ENCODE measurements at places on chromosomes 12 and 14.

DNA sequence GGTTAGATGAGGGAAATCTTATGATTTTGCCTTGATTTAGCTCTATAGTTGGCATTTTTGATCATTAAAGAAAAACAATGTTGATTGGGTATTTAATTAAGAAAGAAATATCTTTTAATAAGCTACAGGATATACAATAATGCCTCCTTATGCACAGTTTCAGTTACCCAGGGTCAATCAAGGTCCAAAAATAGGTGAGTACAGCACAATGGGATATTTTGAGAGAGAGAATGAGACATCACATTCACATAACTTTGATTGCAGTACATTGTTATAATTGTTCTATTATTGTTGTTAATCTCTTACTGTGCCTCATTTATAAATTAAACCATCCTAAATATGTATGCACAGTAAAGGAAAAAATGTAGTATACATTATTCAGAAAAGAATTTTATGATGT, 102.2 kb downstream of the MYF5 start:
- no peak for DNase-seq

- DNase-seq = no peak
These were observed 5.5 kb downstream of the DDIT3 start for GRCh38 chr12:57514720-57515407.

GRCh38 chr12:96208801-96209549, 14.8 kb downstream of the ELK3 start:
- no peak for DNase-seq

- no peak for DNase-seq
These were observed 78.3 kb upstream of the ANO4 start for GRCh38 chr12:100715976-100716944.

- DNase-seq = no peak
These were observed 4.6 kb upstream of the ZNF385A start for GRCh38 chr12:54389134-54389508.

DNA sequence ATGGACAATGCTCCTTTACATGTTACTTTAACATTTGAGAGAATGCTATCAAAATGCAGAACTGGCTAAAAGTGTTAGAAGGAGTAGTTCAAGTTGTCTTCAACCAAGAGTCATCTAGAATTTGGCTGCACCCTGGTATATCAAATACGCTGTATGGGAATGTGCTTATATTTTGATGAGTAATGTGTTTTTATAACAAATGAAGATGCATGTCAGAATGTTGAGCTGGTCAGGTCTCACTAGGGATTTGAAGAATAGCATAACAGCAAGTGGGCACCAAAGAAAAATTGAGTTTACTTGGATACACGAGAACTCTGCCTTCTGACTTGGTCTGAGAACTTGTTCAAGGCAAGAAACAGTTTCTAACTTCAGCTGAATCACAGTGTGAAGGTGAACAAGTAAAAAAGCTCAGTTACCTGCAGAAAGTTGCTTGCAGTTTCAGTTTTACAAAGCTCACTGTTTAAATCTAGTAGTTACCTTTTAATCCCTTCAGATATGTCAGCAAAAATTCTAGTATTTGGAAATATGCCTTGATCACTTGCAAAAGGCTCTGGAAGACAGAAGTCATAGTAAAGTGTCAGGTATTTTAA, 82.3 kb downstream of the PDE3A start:
- no peak for DNase-seq

DNA sequence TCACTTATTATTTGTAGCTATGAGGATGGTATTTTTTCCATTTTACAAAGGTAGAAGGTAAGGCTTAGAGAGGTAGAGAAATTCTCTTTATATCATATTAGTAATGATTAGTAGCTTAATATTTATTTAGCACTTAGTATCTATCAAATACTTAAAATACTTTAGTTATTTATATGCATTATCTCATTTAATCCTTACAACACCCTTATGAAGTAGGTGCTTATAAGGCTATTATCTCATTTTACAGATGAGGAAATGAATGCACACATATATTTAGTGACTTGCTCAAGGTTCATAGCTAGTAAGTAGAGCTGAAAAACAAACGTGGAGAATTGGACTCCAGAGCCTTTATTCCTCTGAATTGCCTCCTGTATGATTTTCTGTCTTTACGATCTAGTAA, 11.0 kb downstream of the RAB5B start:
- no peak for DNase-seq

DNA sequence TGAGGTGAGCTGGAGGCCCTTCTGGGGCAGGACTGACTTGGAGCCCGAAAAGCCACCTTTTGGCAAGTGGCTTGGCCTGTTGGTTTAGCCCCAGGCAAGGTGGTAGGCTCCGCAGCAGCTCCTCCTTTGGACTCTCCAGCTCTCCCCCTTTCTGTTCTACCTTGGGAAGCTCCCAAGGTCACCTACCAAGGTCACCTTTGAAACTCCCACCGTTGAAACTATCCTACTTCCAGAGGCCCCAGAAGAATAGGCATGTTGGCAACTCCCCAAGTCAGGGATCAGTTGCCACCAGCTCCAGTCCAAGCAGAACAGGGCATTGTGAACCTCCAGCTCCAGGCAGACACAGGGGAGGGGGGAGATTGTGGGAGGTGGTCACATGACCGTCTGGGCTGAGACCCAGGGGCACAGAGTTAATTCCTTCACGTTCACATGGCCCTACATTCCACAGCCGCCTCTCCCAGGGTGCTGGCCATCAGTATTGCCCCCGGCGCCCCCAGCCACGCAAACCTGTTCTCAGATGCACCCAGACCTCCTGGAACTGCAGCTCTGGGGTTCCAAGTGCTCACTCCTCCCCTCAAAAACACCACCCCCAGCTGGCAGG, 14.4 kb downstream of the IRF2BPL start:
- peak; percentile 53 for DNase-seq

GRCh38 chr14:24056800-24057184, 5.0 kb downstream of the CARMIL3 start:
- no peak for DNase-seq

DNA sequence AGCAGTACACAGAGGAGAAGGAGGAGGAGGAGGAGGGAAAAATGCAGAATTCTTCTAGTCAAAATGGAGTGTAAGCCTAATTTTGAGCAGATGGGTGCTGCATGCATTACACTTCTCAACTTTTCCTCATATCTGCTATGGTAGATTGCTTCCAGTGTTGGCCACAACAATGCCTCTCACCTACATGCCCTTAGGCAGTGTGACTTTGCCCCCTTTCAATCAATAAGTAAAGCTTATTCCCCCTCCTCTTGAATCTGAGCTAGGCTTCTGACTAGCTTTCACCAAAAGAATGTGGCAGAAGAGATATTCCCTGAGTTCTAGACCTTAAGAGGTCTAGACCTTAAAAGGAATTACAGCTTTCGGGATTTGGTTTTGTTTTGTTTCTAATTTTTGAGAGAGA, 3.2 kb upstream of the METTL3 start:
- DNase-seq = no peak

GRCh38 chr12:100337299-100337698, 19.6 kb upstream of the SLC17A8 start:
- no peak for DNase-seq

GRCh38 chr14:51821822-51822221, 38.6 kb upstream of the GNG2 start:
- DNase-seq = no peak

DNA sequence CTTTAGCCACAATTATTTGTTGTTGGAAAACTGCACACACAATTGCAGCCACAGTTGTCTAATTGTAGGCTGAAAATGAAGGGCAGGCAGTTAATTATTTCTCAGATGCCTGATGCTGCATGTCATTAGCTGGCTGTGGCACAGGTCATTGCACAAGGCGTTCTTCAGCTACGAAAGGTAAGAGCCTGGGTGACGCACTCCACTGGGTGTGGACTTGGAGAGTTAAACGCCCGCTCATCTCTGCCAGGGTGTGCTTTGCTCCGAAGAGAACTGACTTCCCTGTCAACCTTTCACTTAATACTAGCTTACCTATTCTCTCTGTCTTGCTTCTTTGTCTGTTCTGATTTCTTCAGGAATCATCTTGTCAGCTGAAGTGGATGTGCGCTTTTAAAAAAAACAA, 91.4 kb upstream of the CPM start:
- no peak for DNase-seq

GRCh38 chr12:108839890-108840230, 17.5 kb downstream of the SSH1 start:
- no peak for DNase-seq

DNA sequence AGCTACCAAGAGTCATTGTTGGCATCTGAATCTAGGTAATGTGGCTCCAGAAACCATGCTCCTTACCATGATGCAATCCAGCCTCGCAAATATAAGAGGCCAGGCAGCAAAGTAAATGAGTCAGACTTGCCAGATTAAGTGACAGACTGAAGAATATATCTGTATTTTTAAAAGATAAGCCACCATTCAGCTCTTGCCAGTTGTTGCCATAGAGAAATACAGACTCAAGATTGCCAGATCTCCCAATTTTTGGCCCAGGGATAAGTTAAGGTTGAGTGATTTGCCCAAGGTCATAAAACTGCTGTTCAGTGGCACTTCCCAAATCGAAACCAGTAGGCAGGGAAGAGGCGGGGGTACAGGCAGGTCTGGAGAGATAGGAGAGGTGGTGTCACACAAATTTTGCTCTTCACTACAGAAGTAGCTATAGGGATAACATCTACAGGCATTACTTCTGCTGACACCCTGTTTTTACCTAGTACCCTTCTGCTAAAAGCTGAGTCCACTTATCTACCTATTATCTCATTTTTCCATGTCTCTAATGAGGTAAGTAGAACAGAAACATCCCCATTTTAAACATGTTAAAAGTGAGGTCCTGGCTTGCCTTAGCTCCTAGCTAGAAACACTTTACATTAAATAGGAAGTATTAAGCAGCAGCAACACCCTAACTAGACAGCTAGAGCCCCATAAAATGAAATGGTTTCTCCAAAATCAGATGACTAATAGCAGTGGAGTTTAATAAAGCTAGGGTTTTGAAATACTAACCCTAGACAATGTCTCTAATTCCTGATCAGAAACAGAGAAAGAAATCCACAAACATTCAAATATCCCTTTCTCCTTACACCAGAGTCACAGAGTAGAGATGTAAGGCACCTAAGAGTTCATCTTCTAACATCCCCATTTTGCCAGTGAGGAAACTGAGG, 19.5 kb downstream of the DCAF5 start:
- DNase-seq = no peak

DNA sequence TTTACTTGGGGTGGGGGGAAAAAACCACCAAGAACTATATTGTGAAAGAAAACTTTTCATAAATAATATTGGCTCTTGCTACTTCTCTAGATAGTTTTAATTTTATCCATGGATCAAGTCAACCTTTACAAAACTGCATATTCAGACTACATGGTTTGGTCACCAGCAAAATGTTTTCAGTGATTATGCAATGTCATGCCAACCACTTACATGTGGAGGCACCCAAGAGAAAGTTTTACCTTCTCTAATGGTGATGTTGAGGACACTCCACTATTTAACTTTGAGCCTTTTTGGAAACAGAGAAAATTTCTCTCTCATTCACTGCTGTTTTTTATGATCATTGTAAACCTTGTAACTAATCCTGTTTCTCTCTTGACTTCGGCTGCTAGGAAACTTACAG, 21.6 kb downstream of the PLCZ1 start:
- no peak for DNase-seq

DNA sequence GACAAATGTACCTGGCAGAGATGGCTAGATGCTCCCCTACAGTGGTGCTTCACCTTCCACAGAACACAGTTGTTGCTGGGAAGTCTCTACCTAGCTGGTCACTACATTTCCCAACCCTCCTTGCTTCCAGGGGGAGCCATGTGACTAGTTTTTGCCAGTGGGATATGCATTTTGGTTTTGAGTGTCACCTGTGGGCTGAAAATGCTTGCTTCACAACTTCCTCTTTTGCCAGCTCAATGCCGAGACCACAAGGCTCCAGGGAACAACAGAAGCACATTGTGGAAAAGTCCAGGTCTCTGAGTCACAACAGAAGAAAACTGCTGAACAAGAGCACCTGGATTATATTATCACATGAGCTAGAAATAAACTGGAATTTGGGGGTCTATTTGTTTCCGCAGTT, 48.5 kb upstream of the ARHGAP5 start:
- no peak for DNase-seq

GRCh38 chr12:133038118-133038709, 905 bp downstream of the ZNF84 start:
- DNase-seq = no peak

- no peak for DNase-seq
These were observed 134.6 kb downstream of the ESR2 start for GRCh38 chr14:64159588-64159987.

DNA sequence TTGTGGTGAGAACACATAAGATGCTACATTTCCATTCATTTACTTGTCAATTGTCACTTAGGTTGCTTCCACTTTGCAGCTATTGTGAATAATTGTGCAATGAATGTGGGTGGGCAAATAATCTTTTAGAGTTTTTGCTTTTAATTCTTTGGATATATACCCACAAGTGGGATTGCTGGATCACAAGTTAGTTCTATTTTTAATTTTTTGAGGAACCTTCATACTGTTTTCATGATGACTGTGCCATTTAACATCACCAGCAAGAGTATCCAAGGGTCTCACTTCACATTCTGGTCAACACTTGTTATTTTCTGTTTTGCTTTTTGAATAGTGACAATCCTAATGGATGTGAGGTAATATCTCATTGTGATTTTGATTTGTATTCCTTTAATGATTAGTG, 10.5 kb downstream of the CLEC6A start:
- no peak for DNase-seq

GRCh38 chr12:132284827-132285741, 44.3 kb downstream of the GALNT9 start:
- DNase-seq = no peak

DNA sequence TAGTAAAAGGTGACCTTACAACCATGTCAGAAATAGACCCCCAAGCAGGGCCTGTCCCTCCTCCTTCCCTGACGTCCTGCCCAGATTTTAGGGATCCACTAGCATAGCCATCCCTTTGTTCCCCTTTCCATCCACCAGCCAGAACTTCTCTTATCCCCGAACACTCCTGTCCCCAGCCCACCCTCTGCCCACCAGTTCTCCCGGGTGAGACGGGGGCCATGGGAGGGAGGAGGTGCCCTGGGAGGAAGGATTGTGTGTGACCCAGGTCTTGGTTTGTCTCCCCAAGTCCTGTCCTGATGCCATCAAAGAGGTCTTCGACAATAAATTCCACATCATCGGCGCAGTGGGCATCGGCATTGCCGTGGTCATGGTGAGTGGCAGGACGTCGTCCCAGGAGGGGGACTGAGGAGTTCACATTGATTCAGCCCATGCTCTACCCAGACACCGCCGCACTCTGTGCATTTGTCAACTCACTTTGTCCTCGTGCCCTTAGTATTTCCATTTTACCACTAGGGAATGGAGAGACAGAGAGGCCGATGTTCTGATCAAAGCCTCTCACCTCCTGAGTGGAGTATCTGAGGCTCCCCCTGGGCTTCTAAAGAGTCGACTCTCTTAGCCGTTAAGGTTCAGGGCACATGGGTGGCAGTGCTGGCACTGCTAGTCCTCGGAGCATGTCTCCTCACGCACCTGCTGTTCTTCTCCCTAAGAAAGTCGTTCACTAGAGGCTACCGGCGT, 35.9 kb downstream of the CD9 start:
- no peak for DNase-seq

- no peak for DNase-seq
These were observed 20.2 kb upstream of the DUSP16 start for GRCh38 chr12:12582895-12583303.
